ENCODE measurements at places on chromosomes 7 and 10.

- no peak for DNase-seq
Observed at GRCh38 chr7:44505595-44505994, 15.1 kb upstream of the NUDCD3 start.

- peak; percentile 12 for DNase-seq
Observed at GRCh38 chr10:1552881-1553670, 184.2 kb downstream of the ADARB2 start.

DNA sequence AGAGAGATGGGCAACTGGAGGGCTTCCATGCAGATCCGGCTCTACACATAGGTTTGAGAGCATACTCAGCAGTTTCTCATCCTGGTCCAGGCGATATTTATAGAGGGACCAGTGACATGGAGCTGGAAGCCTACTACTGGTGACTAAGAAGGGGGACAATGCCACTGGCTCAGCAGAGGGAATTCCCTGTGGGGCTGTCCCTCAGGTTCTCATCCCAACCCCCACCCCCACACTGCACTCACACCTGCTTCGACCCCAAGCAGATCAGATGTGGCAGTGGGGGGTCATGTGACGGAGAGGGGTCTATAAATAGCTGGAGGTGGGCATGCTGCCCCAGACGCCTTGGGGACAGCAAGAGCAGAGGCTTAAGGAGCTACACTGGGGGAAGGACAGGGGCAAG is at the start of gene CLCN1:
TSS of gene CLCN1 (plus strand) at position 336 of the 400 bp plus-strand sequence. CDS start 102 bp downstream, outside the sequence.
- DNase-seq: no peak

DNA sequence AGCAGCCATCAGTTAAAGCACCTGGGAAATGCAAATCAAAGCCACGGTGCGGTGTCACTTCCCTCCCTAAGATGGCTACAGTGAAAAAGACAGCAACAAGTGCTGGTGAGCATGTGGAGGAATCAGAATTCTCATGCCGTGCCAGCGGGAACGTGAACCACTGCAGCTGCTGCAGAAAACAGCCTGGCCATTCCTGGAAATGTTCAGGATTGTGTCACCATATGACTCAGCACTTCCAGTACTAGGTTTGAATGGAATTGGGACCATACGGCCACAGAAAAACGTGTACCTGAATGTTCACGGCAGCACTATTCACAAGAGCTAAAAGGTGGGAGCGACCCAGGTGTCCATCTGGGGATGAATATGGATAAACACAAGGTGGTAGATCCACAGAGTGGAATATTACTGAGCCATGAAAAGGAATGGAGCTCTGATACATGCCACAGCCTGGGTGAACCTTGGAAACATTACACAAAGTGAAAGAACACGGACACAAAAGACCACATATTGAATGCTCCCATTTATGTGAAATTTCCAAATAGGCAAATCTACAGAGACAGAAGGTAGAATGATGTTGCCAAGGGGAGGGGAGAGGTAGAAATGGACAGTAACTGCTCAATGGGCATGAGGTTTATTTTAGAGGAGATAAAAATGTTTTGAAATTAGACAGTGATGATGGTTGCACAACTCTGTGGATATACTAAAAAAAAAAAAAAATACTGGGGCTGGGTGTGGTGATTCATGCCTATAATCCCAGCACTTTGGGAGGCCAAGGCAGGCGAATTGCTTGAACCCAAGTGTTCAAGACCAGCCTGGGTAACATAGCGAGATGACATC is 61.6 kb downstream of the MICALL2 start:
- no peak for DNase-seq

DNA sequence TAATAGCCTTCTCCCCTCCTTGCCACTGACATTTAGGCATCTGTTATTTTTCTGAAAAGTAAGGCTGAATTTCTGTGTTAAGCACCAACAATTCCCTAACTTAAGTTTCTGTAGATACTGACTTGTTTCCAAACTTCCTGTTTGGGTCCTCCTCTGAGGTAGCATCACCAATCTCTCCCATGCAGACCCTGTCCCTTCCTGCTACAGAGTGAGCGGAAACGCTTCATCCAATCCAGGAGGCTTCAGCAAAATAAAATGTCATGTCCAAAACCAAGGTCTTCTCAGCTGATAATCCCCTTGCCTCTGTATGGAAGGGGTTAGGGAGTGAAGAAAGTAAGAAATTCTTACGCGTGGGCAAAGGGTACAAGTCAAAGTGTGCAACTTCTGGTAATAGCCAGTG is 29.9 kb downstream of the XPNPEP1 start:
- DNase-seq: no peak

- DNase-seq: no peak
Observed at GRCh38 chr10:73768881-73769280, 13.0 kb upstream of the CHCHD1 start.

- no peak for DNase-seq
Observed at GRCh38 chr10:129952378-129953118, 11.5 kb downstream of the EBF3 start.

GRCh38 chr10:86354761-86355540 is 11.6 kb downstream of the GRID1 start:
- no peak for DNase-seq
